SK-N-SH (cell line): ENCODE measurements at places on chromosomes 16 and 17.

DNA sequence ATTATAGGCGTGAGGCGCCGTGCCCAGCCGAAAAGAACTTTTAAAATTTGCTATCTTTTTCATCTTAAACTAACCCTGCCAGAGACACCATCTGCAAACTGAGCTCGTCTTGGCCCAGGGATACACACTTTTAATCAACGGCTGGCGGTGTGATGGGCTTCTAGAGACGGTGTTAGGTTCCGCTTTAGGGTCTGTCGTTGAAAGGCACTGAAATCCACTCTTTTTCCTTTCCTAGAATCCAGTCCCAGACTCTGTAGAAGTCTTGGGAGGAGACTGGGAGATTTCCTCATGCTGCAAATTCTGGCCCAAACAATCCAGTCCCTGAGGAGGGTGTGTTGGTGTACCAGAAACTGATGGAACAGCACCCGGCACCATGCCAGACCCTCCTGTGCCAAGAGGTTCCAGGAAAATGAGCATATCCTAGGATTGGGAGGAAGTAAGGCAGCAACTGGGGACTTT is 52.0 kb upstream of the TEX2 start:
- DNase-seq, result no peak

GRCh38 chr16:89548344-89549006 is 12.0 kb upstream of the RPL13 start:
- DNase-seq, result no peak

DNA sequence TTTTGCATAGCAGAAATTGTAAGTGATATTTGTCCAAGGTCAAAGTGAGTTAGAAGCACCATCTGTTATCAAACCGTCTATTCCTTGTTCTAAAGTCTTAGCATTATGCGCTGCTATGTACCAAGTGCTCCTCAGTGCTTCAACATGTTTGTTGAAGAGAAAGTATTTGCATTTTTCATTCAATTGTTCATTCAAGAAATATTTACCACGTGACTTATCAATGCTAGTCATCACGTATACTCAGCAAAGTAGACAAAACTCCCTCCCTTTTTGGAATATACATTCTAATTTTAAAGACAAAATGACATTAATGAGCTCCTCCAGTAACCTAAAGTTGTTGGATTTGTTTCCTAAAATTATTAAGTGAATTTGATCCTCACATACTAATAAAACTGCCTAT is 388.0 kb upstream of the CDH8 start:
- no peak for DNase-seq

- DNase-seq, result peak; percentile 62
Measured at GRCh38 chr17:78343187-78343542, 16.7 kb downstream of the SOCS3 start.

DNA sequence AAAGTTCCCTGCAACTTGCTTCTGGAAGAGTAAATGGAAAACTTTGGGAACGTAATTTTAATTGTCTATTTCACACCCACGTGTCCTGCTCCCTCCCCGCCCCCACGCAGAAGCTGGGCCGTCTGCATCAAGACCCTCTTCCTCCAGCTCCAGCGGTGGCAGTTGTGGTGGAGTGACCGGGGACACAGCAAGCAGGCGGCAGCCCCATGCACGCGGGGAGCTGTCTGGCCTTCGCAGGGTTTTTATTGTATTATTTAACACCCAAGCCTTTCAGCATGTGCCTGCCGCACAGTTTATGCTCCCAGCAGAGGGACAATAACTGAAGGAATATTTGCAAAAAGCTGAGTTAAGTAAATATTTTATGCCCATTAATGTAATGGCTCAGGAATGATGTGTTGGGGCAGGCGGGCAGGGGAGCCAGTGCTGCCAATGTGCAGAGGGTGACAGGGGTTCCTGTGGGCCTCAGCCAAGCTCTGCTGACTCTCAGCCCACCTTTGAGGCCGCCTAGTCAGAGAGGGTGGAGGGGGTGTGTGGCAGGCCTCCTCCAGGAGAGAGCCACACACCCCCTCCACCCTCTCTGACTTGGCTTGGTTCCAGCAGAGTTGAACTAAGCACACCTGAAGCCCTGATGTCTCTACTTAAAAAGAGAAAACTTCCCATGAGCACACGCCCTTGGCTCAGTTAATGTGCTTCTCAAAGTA is 32.4 kb upstream of the ENPP7 start:
- no peak for DNase-seq

DNA sequence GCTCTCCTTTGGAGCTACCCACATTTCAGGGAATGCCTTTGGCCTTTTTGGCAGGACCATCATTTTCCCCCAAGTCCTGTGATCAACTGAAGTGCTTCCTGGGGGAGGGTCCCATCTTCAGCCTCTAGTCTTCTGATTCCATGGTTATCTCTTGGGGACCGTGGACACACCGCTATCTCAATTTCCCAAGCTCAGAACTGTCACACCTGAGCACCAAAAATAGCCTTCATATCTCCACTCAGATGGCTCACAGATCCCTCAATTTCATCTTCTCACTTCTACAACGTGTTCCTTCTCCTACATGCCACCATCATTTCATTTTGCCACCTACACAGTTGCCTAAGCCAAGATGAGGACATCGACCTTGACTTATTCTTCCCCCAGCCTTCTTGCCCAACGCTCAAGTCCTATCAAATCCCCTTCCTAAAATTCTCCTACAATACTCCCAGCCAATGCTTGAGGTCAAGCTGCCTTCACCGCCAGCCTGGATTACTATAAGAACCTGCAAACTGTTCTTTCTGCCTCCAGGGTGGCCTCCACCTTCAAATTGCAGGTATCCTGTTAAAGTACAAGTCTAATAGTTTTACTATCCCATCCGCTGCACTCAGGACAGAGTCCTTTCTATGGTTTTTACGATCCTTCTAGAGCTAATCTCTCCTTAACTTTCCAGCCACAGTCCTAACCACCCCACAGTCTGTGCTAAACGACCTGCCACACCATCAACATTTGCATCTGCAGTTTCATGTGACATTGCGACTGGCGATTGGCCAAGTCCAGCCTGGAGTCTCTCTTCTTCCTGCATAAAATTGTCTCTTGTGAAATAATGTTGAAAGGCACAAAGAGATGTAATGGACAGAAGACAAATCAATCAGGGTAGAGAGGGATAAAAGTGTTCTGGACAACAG is 6.2 kb downstream of the ATP6V0D1 start:
- no peak for DNase-seq

GRCh38 chr17:18992454-18993130 is 12.0 kb downstream of the FAM83G start:
- no peak for DNase-seq

- DNase-seq, result no peak
Measured at GRCh38 chr16:11403534-11403795, 58.2 kb downstream of the RMI2 start.

- no peak for DNase-seq
Measured at GRCh38 chr17:80429356-80430275, 14.6 kb downstream of the ENDOV start.

DNA sequence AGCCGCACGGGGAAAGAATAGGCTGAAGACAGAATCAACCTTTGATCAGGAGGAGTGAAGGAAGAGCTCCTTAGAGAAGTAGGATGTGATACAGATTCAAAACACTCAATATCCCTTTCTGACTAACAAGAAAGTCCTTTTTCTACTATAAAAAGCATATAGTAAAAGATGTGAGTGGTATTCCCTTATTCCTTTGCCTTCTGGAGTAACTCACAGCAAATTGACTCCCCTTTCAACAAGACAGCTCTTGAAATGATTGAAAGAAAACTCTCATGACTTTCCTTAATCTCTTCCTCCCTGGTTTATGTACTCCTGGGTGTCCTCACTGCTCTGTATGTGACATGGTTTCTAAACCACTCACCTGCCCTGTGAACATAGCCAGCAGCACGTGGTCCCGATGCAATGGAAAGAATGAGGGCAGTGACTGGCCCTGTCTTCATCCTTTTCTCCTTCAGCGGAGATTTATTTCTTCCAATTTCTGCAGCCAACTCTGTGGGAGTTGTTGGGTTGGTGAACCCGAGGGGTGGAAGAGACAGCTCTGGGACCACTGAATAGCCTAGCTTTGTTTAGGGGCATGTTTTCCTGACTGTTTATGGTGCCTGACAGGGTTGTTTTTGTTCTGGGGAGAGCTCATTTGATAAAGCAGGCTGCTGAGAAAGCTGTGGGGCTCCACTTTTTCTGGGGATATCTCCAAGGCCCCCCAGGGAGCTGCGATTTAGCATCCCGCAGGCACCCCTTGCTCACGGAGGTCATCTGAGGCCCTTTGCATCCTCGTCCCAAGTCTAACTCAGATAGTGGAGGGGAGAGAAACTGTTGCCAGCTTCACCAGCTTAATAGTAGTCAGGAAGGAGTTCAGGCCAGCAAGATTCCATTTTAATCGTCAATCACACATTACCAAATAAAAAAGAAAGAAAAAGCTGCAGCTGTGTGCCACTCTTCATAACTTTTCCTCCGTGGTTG is 46.7 kb downstream of the MAP2K6 start:
- DNase-seq, result no peak

- no peak for DNase-seq
Measured at GRCh38 chr16:27102701-27103575, 36.2 kb downstream of the C16orf82 start.
